ENCODE measurements at places on chromosomes 2 and 18.

- no peak for DNase-seq
These were observed 48.8 kb downstream of the SH3BP4 start for GRCh38 chr2:235000426-235001236.

DNA sequence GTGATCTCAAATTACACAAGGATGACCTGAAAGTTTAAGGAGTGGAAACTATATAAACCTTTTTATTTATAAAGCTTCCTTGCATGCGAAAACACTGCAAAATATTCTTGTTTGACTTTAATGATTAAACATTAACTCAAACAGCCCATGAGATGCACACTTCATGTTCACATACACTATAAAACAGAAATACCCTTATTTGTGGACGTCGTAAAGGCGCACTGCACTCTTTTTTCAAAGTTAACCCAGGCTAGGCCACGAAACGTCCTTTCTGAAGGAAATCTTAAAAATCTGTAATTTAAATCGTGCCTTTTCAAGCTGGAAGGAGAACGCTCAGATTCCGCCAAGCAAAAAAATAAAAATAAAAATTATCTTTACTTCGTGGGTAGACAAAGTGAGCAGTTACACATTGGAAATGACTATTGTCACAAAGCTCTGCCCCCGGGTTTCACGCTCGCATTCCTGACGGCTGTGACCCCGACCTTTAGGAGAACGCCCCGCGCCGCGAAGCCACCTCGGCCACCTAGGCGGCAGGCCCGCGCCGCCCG, 728 bp downstream of the FAM168B start:
- peak; percentile 4 for DNase-seq

DNA sequence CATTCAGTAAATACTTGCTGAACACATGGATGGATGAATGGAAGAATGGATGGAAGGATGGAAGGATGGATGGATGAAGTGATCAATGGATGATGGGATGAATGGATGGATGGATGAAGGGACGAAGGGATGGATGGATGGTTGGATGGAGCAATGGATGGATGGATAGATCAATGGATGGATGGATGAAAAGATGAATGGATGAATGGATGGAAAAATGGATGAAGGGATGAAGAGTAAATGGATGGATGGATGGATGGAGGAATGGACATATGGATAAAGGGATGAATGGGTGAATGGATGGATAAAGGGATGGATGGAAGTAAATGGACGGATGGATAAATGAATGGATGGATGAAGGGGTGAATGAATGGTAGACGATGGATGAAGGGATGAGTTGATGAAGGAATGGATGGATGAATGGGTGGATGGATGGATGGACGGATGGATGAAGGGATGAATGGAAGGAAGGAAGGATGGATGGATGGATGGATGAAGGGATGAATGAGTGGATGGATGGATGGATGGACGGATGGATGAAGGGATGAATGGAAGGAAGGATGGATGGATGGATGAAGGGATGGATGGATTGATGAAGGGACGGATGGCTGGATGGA, 13.9 kb upstream of the ID2 start:
- DNase-seq: no peak

- no peak for DNase-seq
These were observed 767.9 kb upstream of the ID2 start for GRCh38 chr2:7913974-7914373.

DNA sequence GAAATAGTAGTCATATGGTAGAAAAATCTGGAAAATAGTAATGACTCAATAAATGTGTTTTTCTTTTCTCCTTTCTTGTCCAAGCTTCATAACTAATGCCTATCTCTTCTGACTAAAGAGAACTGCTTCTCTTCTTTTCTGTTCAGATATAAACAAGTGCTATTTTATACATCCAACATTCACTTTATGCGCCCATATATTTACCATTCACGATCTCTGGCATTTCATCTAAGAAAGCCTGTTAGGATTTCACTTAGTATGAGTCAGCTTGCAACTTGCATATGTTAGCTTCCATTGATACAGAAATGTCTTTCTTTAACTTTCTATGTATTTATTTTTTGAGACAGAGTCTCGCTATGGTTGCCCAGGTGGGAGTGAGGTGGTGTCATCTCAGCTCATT, 224.9 kb downstream of the VAPA start:
- no peak for DNase-seq

All from DMS 273 treated with DMSO at 0.1 percent for 48 hours (cell line).